ENCODE measurements at places on chromosomes 2 and 18.

DNA sequence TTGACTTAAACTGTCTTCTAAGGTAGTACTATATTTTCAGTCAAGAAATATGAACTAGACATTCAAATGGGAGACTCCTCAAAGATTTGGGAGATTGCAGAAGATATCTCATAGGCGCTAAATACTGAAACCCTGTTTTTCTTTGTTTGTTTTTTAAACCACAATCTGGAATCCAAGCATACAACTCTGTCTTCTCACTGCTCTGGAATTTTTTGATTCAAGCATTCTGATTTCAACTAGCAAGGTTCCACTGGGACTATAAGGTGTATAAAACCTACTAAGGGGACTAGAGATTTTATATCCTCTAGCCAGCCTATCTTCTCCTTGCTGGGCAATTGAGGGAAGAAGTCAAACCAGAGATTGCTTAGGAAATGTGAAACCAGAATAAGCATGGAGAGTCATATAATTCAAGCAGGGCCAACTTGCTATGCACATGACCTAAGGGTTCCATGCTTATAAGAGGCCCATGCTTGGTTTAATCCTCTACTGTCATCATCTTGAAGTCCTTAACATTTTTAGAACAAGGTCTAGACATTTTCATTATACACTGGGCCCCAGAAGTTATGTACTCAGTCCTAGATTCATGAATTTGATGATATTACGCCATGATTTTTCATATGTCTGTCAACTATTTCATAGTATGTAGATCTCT, 405.5 kb downstream of the PARD3B start:
- no peak for DNase-seq

DNA sequence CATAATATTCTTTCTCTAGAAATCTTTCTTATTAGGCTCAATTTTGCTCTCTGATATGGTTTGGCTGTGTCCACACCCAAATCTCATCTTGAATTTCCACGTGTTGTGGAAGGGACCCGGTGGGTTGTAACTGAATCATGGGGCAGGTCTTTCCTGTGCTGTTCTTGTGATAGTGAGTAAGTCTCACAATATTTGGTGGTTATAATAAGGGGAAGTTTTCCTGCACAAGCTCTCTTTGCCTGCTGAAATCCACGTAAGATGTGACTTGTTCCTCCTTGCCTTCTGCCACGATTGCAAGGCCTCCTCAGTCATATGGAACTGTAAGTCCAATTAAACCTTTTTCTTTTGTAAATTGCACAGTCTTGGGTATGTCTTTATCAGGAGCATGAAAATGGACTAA, 73.8 kb downstream of the CAVIN2 start:
- DNase-seq: no peak

DNA sequence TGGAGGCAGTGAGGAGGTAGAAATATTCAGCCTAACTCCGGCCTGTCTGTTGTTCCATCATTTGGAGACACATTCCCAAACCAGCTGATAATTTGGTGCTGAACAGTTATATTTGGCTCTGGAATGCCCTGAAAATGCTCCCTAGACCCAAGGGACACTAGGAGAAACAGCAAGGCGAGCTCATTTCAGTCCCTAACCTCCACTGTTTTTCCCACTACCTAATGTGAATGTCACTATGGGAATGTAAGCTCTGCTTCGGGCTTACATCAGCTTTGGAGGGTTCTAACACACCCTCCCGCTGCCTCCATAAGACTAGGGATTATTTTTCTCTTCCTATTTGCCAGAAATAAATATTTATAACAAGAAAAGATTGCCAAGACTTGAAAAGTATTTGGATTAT, 103.5 kb downstream of the ANTXR1 start:
- no peak for DNase-seq

DNA sequence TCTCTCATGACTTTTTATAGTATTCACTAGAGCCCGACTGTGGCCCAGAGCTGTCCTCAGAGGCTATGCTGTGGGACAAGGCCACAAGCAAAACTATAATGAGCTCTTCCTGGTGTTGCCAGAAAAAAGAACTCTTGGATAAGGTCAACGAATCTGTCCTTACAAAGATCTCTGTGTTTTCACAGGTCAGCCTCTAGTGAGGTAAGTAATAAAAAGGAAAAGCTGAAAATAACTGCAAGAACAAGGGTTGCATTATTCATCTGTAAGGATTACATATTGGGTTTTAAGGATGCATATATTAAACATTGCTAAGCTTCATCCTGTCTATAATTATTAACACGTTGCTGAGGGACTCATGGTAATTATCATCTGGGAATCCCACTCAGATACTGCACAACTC, 62.8 kb upstream of the ATL2 start:
- no peak for DNase-seq

DNA sequence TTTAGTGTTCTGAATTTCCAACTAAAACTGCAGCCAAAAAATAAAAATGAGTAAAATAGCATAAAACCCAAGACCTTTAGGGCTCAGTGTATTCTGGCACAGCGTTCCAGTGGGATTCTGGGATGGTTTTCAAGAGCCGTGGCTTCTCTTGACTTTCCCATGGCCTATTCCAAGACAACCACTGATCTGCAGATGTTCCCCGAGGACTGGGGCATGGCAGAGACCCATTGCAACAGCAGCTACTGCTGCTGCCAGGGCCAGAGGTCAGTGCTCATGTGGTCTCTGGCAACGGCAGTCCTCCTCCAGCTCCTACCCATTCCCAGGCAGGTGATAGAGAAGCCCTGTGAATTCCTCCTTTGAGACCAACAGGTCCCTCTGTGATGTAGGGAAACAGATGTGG, 26.8 kb downstream of the TNP1 start:
- DNase-seq: no peak

DNA sequence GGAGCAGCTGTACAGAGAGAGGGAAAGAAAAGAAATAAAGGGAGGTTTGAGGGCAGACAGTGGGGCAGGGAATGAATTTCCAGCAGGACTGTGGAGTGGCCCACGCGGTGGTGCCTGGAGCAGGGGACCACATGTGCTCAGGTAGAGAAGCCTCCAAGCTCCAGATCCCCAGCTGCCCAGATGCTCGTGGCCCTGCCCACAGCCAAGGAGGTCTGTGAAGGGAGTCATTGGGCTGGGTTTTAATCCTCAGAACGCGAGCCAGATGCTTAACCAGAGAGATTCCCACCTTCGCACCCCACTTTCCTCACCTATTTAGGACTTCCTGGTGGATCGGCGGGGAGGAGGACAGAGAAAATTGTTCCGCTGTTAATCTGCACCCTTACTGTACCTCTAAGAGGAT, 369.4 kb downstream of the PARD3B start:
- DNase-seq: no peak

All from lung microvascular endothelial cell (primary cell).